GM23248 (cell line): ENCODE measurements at places on chromosomes 12 and 14. TPM values are rescaled to one million over a fixed set of nuclear protein-coding genes. Genes with fewer than 3 reads are reported as not detected.

- no peak for DNase-seq
Measured at GRCh38 chr12:122908915-122909314, 13.0 kb upstream of the VPS37B start.

- DNase-seq = peak; percentile 90
Measured at GRCh38 chr12:96425321-96425720, 25.1 kb upstream of the CDK17 start.

Gene TSPAN19
- not detected in 2 replicates for total RNA-seq

- DNase-seq = no peak
Measured at GRCh38 chr12:68348419-68348818, 16.3 kb upstream of the MDM1 start.
